ENCODE measurements at places on chromosomes 3 and 15.

DNA sequence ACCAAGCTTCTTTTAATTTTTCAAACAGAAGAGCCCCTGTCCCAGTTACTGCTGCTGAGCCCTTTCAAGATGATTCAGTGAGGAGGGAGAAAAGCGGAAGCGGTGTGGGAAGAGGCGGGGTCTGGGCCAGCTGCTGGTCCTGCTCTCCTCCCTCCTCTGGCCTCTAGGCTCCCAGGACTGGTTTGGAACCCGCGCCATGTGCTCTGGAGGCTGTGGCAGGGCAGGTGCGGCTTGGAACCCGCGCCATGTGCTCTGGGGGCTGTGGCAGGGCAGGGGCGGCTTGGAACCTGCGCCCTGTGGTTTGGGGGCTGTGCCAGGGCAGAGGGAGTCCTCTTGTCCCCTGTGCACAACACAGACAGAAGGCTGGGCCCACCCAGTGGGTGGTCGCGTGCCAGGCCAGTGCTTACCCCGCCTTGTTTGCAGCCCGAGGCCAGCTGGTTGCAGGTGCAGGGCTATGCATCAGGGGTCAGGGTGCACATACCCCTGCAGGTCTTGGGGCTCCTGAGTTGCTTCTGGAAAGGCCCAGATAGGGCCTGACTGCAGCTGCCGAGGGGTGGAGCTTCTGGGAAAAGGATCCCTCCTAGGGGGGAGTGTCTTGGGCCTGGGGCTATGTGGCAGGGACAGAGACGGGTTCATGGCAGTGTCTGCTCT, 12.2 kb downstream of the ALG1L2 start:
- peak; percentile 64 for DNase-seq

GRCh38 chr15:95298729-95299128, 1031.8 kb upstream of the NR2F2 start:
- DNase-seq, result no peak

- peak; percentile 20 for DNase-seq
These were observed 10.7 kb upstream of the SLC15A2 start for GRCh38 chr3:121883507-121883906.

GRCh38 chr3:20141851-20142250, 44.2 kb downstream of the SGO1 start:
- no peak for DNase-seq

- DNase-seq, result peak; percentile 79
These were observed 68.0 kb downstream of the FNDC3B start for GRCh38 chr3:172107403-172107802.

- no peak for DNase-seq
These were observed 606.7 kb downstream of the PDCD6IP start for GRCh38 chr3:34405159-34405558.

- no peak for DNase-seq
These were observed 162.4 kb upstream of the PPP2R3A start for GRCh38 chr3:135803028-135803692.

DNA sequence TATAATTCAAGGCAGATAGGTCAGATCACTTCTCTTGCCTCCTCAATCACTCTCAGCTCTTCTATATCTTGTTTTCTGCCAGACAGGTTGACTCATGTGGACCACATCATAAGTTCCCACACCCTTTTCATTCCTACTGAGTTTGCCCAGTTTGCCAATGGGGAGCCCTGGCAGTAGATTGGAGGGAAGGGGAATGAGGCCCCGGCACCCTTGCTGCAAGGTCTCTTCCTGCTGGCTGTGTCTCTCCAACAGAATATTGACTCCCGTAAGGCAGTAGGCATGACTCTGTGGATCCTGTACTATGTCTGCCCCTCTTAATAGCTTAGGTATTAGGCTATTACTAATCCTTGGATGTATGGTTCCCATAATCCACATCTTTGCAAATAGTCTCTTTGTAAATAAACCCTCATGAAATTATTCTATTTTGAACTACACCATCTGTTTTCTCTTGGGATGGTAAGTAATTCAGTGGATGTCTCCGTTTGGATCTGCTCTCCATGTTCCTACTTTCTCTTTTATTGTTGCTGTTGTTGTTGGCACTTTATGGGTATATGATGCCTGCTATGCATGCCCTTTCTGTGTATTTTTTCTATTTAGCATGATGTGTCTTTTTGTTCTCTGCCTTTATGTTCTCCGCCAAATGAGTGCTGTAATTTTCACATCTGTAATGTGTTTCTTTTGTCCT, 65.5 kb upstream of the DCBLD2 start:
- DNase-seq, result no peak

DNA sequence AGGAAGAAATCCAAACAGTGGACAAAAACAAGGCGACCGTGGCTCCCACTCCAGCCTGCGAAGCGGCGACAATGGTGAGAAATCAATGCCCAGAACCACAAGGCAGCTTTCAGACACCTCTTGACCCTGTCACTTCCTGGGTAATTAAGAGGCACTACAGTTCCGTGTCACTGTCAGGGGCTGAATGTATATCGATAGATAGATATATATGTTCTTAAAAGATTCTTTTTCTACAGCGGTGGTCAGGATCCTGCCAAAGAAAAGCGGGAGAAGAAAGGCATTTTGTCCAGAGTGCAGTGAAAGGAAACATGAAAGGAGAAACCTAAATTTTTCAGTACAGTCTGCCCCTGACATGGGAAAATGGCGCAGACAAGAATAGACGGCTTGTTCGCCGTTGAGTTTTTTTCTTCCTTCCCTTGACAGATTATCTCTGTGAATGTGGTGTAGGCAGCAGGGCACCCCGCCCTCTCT, 56.2 kb upstream of the HES1 start:
- no peak for DNase-seq

GRCh38 chr3:111796566-111796965, 62.5 kb upstream of the PHLDB2 start:
- DNase-seq, result no peak

- no peak for DNase-seq
These were observed 163.1 kb downstream of the TUSC7 start for GRCh38 chr3:116872688-116873087.

DNA sequence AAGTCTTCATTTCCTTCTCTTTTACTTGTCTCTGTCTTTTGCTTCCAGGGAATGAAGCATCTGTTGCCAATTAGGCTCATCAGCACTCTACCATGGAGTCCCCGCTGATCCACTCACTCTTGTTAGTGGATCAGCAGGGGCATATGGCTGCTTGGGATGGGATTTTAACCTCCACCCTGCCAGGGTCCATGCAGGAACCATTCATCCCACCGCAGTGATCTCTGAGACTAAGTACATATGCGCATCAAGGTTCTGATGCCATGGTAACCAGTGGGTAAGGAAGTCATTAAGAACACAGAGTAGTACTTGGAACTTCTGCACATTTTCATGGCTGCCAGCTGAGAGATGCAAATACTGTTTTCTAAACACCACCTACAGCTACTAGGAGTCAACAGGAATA, 374.0 kb upstream of the ALCAM start:
- DNase-seq, result no peak

- DNase-seq, result no peak
These were observed 253.8 kb upstream of the IGF1R start for GRCh38 chr15:98394546-98394945.

GRCh38 chr3:138740072-138740471, 94.7 kb downstream of the PIK3CB start:
- no peak for DNase-seq

DNA sequence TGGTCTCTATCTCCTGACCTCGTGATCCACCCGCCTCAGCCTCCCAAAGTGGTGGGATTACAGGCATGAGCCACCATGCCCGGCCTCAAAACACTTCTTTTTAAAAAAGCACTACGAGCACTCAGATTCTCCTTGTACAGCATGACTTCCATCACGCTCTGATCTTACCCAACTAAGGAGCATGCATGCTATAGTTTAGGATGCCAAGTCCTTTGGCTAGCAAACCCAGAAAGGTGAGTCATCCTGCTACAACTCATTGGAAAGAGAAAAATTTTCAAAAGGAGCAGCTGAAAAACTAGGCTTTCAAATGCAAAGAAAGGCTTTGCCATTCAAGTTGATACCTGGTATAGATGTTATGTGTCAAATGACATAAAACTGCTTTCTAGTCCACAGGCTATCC, 70.3 kb upstream of the PRICKLE2 start:
- no peak for DNase-seq

- no peak for DNase-seq
These were observed 70.0 kb upstream of the SKOR1 start for GRCh38 chr15:67755264-67755663.

- DNase-seq, result no peak
These were observed 206.5 kb downstream of the NR1D2 start for GRCh38 chr3:24151594-24151993.

GRCh38 chr3:47313341-47314055, 30.8 kb downstream of the KLHL18 start:
- DNase-seq, result no peak

GRCh38 chr15:81091889-81092558, 42.0 kb upstream of the CFAP161 start:
- no peak for DNase-seq

DNA sequence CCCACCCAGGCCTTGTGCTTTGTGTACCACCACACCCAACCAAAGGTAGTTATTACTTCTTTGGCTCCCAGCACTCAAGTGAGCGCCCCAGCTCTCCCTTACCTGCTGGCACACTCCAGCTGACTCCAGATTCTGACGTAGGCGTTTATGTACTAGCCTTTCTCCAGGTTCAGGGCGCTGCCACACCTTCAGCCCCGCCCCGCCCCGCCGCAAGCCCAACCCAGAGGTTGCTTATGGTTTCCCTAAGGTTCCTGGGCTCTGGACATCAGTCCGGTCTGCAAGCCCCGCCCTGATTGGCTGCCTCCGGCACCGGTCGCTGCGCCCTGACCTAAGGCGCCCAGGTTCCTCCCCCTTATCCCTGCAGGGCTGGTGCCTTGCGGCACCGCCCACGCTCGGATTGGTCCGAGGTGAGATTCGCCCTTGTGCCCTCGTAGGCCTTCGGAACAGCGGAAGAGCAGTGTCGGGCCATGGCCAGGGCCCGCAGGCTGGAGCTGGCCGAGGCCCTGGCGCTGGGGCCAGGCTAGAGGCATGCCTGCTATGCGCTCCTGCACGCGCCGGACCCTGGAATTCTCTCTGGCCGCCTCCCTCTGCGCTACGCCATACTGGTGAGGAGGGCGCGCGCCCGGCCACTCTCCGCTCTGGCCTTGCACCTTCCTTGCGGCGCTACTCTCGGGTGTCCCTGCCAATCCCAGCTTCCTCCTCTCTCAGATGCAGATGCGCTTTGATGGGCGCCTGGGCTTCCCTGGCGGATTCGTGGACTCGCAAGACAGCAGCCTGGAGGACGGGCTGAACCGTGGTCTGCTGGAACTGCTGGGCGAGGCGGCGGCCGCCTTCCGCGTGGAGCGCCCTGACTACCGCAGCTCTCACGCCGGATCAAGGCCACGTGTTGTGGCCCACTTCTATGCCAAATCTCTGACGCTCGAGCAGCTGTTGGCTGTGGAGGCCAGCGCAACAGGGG, 19.8 kb upstream of the NUDT16 start:
- DNase-seq, result peak; percentile 87

GRCh38 chr3:74801924-74802323, 187.5 kb upstream of the CNTN3 start:
- no peak for DNase-seq
